ENCODE measurements at places on chromosomes 3 and 15. TPM values are rescaled to one million over a fixed set of nuclear protein-coding genes. Genes with fewer than 3 reads are reported as not detected.

DNA sequence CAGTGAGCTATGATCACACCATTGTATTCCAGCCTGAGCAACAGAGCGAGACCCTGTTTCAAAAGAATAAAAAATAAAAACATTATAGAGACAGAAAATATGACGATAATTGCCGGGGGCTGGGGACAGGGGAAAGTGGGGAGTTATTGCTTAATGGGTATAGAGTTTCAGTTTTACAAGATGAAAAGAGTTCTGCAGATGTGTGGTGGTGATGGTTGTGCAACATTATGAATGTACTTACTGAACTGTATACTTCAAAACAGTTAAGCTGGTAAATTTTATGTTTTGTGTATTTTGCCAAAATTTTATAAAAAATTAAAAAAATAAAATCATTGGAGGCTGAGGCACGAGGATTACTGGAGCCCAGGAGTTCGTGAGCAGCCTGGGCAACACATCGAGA is 24.8 kb upstream of the ZNF774 start:
- no peak for DNase-seq

- DNase-seq, result peak; percentile 55
Observed at GRCh38 chr3:13650210-13651056, 101.5 kb downstream of the FBLN2 start.

- no peak for DNase-seq
Observed at GRCh38 chr15:41504751-41505492, 8.7 kb downstream of the LTK start.

DNA sequence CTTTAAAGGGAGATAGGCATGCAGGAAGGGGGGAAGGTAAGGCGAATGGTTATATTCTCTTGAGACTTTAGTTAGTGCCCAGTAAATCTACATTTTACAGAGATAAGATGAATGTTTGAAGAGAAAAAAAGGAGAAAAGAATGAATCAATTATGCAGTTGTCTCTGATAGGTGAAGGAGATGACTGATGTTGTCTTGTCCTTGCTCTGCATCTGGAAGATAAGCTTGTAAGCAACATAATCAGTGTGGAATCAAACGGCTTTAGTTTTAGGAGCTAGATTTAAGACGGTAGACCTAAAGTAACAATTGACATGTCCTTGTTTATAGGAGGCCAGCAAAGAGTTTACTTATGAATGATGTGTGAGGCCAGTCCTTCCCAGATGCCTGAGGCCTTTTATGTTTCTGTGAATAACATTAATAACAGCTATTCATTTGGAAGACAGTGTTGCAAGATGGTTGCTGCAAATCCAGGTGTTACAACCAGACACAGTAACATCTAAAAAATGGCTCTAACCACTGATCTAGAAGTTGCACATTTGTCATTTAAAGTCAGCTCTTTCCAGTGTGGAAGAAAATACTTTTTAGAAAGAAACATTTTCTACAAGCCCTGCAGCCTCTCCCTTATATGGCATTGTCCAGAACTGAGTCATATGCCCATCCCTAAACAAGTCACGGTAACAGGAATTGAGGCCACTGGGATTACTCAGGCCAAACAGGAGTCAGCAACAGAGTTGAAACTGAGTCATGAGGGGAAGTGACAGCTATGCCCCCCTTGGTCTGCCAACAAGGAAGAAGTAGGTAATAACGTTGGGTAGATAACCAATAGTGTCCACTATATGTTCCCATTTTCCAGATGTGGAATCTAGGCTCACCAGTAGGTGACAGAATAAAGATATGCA is 77.5 kb upstream of the FBN1 start:
- peak; percentile 94 for DNase-seq

DNA sequence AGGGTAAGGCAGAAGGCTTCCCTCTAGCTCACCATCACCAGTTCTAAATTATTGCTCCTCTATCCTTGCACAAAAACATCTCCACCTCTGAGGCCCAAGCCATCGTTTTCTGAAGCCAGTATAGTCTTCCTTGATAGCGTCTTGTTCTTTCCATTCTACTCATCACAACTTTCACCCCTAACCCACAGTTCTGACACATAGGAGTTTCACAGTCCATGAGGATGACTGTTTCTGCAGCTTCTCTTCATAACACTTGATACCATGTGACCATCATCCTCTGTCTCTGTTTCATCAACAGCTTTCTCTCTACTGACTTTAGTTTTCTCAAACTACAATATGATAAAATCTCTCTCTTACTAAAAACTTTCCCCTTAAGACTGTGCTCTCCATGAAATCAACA is 1166.5 kb downstream of the ROBO1 start:
- no peak for DNase-seq

DNA sequence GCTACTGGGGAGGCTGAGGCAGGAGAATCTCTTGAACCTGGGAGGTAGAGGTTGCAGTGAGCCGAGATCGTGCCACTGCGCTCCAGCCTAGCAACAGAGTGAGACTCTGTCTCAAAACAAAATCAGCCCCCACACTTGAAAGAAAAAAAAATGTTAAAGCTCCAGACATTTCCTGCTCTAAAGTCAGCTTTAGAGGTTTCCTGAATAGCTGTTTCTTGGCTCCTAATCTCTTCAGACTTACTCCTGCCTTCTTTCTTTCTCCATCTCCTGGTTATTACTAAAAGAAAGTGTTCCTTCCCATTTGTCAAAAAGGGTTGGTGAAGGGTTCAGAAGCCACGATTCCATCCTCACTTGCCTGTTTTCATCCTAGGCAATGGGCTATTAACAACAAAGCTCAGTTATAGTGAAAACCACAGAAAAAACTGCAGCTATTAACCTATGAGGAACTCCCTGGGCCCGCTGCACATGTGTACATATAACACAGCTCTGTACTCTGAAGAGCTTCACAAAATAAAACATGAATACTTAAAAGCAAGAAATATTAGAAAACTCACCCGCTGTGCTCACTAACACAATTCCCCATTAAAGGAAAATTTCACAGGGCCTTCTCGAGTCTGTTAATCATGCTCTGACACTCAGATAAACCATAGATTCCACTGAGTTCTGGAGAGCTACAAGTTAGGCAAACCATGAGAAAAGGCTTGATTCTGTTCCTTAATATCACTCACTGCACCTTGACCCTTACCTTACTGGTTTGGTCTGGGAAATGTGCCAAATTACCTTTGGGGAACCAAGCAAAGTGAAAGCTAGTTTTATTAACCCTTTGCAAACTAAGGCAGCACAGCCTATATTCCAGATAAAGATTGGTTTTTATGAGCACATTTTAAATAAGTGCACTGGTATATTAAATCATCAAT is 89.9 kb upstream of the TSPAN3 start:
- DNase-seq, result no peak

DNA sequence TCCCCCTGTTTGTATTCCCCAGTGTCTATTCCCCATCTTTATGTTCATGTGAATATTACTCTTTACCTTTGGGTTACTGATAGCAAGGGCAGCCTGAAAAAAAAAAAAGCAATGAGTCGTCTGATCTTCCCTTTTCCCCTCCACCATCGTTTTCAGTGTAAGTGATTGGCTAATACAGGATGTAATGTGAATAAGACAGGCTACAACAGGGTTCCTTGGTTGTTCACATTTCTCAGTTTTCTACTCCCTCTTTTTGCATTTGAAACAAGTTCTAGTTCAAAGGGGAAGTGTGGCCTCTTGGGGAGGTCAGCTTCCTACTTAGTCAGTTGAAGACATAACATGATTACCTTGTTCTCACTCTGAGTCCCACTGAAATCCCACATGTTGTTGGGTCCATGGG is 278.0 kb upstream of the TRIM42 start:
- no peak for DNase-seq

DNA sequence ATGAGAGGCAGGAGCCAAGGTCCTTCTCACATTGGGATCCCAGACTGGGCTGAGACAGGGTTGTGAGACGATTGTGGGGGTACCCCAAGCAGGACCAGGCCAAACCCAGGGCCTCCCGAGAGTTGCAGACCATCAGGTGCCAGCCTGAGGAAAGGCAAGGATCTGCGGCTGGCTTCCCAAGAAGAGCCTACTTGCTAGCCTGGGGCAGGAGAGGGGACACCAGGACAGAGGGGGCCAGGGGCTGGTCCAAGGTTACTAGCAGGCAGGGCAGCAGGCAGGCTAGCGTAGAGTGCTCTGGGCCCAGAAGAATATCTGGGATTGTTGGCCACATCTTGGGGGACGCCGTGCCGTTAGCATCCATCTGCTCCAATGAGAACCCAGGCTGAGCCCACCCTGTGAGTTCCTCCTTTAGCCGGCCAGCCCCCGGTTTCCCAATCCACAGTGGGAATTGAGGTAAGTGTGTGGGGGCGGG is 546 bp downstream of the CISH start:
- DNase-seq, result no peak

DNA sequence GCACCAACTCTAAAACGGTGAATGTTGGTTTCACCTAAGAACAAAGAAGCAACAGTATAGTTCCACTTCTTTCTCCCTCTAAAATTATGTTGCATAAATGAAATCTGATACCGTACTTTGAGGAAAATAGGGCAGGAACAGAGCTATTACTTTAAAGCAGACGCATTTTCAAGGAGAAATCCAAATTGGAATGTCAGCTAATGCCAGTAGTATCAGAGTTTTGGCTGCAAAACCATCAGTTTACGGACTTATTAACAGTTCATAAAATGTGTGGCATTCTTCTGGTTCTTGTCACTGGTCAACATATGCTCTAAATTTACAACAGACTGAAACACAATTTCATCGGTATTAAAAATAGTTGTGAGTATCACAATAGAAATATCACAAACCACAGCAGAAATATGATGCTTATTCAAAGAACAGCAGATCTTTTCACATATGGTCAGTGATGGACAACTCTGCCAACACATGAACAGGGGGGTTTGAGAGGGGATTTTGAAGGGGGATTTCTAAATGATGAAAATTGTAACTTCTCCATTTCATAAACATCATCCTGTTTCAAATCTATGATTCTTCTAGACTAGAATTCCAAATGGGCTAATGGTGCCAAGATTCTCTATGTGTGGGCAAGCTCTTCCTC is 38.7 kb upstream of the ROBO2 start:
- no peak for DNase-seq

GRCh38 chr3:63467392-63467791 is 185.1 kb upstream of the SNTN start:
- no peak for DNase-seq

DNA sequence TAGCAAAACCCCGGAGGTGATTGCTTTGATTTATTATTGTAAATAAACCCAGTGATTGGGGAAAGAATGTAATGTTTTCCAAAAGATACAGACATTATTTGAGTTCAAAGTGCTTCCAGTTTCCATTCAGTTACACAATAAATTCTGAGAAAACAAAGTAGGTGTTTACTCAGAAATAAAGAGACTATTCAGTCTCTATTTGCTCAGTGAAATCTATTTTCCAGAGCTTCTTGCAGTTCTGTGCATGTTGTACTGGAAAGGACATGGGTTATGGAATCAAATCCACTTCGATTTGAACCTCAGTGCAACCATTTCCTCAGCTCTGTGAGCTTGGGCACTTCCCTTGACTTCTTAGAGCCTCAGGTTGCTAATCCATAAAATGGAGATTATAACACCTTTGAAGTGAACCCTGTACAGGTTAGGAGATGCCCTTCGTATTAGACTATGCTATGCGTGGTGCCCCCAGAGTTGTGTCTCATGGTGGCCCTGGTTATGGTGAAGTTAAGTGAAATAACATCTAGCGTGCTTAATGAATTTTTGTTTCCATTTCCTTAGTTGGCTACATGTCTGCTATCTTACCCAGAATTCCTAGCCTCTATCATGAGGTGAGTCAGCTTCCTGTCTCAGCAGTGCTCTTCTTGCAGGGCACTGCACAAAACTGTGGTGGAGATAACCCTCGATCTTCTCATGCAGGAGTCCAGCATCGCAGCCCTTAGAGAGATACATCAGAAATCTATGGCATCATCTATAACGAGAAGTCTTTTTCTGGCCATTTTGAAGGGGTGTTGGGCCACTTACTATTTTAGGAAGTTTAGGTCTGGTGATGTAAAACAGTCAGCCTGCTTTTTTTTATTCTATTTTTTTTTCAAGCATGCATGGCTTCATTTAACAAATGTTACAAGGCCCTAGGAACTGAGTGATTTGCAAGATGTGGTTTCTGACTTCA is 97.7 kb downstream of the RPL39L start:
- DNase-seq, result peak; percentile 54

DNA sequence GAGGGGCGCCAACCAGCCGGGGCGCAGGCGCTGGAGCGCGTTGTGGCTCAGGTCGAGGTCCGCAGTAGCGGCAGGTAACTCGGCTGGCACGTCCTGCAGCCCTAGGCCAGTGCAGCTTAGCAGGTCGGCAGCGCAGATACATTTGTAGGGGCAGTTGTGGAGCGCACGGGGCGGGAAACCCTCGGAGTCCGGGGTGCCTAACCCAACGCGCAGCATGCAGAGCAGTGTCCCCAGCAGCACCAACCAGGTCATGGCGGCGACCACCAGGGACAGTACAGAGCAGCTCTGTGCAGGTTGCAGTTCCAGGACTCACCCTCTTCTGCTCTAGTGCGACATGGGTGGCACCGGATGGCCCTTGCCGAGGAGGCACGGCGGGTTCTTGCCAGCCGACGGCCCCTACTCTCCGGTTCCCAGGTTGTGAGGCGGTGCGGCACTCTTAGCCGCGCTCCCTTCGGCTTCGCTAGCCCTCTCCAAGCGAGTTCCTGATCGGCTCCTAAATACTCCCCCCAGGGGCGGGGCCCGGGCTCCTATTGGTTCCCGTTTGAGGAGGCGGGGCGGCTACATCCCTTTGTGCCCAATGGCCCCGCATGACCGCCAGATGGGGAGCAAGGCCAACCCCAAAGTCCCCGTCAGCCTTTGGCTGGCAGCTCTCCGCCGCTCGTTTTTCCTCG is at the start of gene AMIGO3:
TSS of gene AMIGO3 (minus strand) at position 471 of the 671 bp plus-strand sequence. CDS start at position 252, 219 bp downstream.
- peak; percentile 86 for DNase-seq

- DNase-seq, result peak; percentile 5
Observed at GRCh38 chr3:53721187-53722119, 124.8 kb downstream of the CHDH start.

- no peak for DNase-seq
Observed at GRCh38 chr15:50819344-50819743, 53.8 kb upstream of the SPPL2A start.

GRCh38 chr3:149128821-149129220 is 617 bp upstream of the HPS3 start:
- DNase-seq, result peak; percentile 12

GRCh38 chr3:60746043-60746638 is 505.1 kb downstream of the FHIT start:
- DNase-seq, result no peak

- DNase-seq, result no peak
Observed at GRCh38 chr15:28986108-28986507, 100.3 kb downstream of the APBA2 start.

Gene CRABP1
- not detected for polyA plus RNA-seq

Gene WWTR1
- 65.3 TPM for polyA plus RNA-seq

Gene MST1R
- polyA plus RNA-seq, result 0.14 TPM

Gene CCR1
- not detected for polyA plus RNA-seq

Data from IMR-90 (cell line).